A549 treated with CpdA at 1 μM for 4 hours (cell line): ENCODE measurements at places on chromosomes 3 and 15. TPM values are rescaled to one million over a fixed set of nuclear protein-coding genes. Genes with fewer than 3 reads are reported as not detected.

Gene MAGEL2
- not detected in 5 replicates for total RNA-seq

Gene CLDN1
- 26.4 to 33.5 TPM (median 29.0 TPM) in 5 replicates for total RNA-seq

Gene PARP9
- 5.0 to 6.1 TPM (median 5.3 TPM) in 5 replicates for total RNA-seq

Gene PP2D1
- total RNA-seq = not detected in 5 replicates

Gene ZNF621
- total RNA-seq = 4.8 to 7.7 TPM (median 6.4 TPM) in 5 replicates

Gene MUC4
- not detected in 5 replicates for total RNA-seq

Gene CD200
- total RNA-seq = not detected in 5 replicates

Gene ARL6
- total RNA-seq = 5.6 to 6.5 TPM (median 5.9 TPM) in 5 replicates

Gene FBN1
- 6.1 to 11.2 TPM (median 8.2 TPM) in 5 replicates for total RNA-seq

Gene TPRG1
- 0.21 to 0.40 TPM (median 0.34 TPM) in 4 of 5 replicates, not detected in the other for total RNA-seq

Gene EPHB1
- 0.05 to 0.37 TPM (median 0.16 TPM) in 4 of 5 replicates, not detected in the other for total RNA-seq

Gene TMEM266
- 0.05 to 0.10 TPM (median 0.06 TPM) in 3 of 5 replicates, not detected in the others for total RNA-seq

Gene GDPGP1
- 5.0 to 8.1 TPM (median 6.1 TPM) in 5 replicates for total RNA-seq

Gene CHRD
- total RNA-seq = 0.11 to 0.27 TPM (median 0.22 TPM) in 5 replicates

Gene RBP2
- total RNA-seq = not detected in 5 replicates

Gene LRRC2
- total RNA-seq = not detected in 5 replicates

Gene ASB14
- not detected in 5 replicates for total RNA-seq

Gene CPEB1
- total RNA-seq = 2.8 to 4.0 TPM (median 3.8 TPM) in 5 replicates

Gene ABI3BP
- total RNA-seq = 0.75 to 2.8 TPM (median 0.99 TPM) in 5 replicates

Gene SLC12A1
- total RNA-seq = not detected in 5 replicates

Gene CXCR6
- not detected in 5 replicates for total RNA-seq

Gene PRICKLE2
- total RNA-seq = 1.9 to 3.4 TPM (median 2.1 TPM) in 5 replicates

Gene NOX5
- total RNA-seq = 0.27 to 0.38 TPM (median 0.31 TPM) in 5 replicates

Gene TUBGCP5
- total RNA-seq = 20.0 to 36.6 TPM (median 23.4 TPM) in 5 replicates

Gene CCR8
- total RNA-seq = not detected in 5 replicates

Gene SI
- not detected in 5 replicates for total RNA-seq

Gene CDC25A
- 9.1 to 11.3 TPM (median 9.8 TPM) in 5 replicates for total RNA-seq

Gene PTX3
- total RNA-seq = 0.57 to 1.2 TPM (median 0.90 TPM) in 5 replicates

Gene CCDC39
- not detected in 5 replicates for total RNA-seq
